ENCODE measurements at places on chromosomes 3 and 15. TPM values are rescaled to one million over a fixed set of nuclear protein-coding genes. Genes with fewer than 3 reads are reported as not detected.

GRCh38 chr3:170038434-170039110 is 777 bp downstream of the GPR160 start:
- DNase-seq = no peak

NANOGP8 gene
- not detected for total RNA-seq

- no peak for DNase-seq
These were observed 64.9 kb downstream of the CMTM8 start for GRCh38 chr3:32303399-32303747.

DNA sequence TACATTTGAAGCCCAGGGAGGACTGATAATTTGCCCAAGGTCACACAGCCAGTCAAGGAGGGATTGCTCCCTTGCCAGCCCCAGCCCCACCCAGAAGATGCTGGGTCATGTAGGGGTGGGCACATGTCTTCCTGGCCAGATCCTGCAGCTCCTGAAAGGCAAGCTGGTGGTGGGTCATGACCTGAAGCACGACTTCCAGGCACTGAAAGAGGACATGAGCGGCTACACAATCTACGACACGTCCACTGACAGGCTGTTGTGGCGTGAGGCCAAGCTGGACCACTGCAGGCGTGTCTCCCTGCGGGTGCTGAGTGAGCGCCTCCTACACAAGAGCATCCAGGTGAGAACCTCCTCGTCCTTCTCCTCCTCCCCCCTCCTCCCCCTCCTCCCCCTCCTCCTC is 13.2 kb downstream of the ISG20 start:
- no peak for DNase-seq

DNA sequence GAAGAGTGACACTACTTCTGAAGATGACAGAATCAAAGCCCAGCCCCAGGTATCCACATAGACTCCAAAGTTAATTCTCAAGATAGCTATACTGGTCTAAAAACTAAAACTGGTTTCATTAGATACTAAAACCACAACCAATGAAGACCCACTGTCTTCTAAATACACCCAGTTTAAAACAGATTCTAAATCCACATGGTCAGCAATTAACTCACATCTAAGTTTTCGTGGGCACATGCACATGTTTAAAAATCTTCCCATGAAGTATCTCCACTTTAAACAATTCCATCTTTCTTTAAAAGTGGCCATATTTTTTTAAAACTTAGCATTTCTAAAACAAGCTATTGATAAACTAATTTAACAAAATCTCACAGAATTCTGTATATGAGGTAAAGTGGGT is 63.1 kb downstream of the GPR160 start:
- no peak for DNase-seq

- peak; percentile 67 for DNase-seq
These were observed 50.9 kb downstream of the PRICKLE2 start for GRCh38 chr3:64174328-64174727.

PTPRG gene
- total RNA-seq = 15.9 TPM

DNA sequence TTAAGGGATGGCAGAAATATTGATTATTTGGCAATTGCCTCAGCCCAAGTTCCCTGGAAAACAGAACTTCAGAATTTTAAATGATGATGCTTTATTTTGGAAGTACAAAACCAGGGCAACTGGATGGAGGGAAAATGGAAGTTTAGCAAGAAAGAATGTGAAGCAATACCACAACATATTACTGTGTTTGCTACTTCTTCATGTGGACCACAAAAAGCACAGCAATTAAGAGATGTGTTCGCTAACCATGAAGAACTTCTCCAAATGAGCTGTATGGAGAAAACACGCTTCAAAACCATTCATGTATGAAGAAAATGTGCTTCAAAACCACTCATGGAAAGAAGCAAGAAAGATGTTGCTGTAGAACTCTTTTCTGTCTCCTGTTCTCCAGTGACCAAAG is 64.7 kb upstream of the ARL6 start:
- no peak for DNase-seq

DNA sequence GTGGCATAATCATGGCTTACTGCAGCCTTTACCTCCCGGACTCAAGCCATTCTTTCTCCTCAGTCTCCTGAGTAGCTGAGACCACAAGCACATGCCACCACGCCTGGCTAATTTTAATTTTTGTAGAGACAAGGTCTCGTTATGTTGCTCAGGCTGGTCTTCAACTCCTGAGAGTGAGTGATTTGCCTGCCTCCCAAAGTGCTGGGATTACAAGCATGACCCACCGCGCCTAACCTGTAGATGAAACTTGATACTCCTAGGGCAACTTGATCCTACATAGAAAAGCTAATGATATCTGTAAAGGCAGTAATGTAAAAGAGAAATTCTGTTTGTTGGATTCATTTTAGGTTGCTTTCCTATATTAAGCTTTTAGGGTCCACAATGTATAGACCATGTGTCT is 391.9 kb upstream of the THRB start:
- DNase-seq = no peak

- DNase-seq = no peak
These were observed 59.2 kb downstream of the SH3BP5 start for GRCh38 chr3:15273227-15273626.

DNA sequence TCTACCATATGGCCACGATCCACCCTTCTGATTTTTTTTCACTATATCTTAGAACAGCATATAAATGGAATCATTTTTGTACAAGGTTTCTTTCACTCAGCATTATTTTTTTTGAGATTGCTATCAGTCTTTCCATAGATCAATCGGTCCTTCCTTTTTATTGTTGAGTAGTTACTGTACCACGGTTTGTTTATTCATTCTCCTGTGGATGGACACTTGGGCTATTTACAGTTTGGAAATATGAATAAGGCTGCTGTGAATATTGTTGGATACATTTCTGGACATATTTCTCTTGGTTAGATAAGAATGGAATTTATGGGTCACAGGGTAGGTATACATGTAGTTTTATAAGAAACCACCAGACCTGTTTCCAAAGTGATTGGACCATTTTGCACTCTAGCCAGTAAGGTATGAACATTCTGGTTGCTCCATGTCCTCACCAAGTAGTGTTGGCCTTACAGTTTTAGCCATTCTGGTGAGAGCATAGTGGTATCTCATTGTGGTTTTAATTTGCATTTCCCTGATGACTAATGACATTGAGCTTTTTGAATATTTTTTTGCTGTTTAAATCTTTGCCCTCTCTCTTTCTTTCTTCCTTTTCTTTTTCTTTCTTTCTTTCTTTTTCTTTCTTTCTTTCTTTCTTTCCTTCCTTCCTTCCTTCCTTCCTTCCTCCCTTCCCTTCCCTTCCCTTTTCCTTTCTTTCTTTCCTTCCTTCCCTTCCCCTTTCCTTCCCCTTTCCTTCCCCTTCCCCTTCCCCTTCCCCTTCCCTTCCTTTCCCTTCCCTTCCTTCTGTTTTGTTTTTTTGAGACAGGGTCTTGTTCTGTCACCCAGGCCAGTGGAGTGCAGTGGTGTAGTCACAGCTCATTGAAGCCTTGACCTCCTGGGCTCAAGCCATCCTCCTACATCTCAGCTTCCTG is 49.2 kb downstream of the LRRK1 start:
- DNase-seq = peak; percentile 84

FXR1 gene
- total RNA-seq = 107 TPM

CCDC39 gene
- not detected for total RNA-seq

OR5K2 gene
- total RNA-seq = not detected

GRCh38 chr3:18680758-18681157 is 255.6 kb upstream of the SATB1 start:
- DNase-seq = no peak

DNA sequence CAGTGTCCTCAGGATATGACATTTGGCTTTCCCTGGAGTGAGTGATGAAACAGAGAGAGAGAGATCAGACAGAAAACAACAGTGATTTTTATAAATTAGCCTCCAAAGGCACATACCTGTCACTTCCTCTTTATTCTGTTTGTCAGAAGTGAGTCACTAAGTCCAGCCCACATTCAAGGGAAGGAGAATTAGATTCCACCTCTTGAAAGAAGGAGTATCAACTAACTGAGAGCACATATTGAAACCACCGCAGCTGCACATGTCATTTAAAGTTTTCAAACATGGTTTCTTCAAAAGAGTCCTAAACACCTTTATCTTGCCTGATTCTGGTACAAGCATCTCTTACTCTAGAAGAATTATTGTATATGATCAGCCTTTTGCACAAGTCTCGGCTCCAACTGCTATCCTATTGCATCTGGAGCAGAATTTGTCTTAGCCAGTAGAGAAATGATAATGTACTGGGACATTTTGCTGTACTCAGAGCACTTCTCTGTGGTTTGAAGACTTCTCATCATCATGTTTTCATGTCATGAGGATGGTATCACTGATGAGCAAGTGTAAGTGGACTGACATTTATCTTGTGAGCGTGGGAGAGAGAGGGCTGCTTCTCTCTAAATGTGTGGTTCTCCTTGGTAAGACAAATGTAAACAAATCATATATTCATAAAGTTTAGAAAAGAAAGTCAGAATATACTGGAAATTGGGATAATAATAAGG is 338.9 kb upstream of the CFAP20DC start:
- DNase-seq = peak; percentile 68

SLCO2A1 gene
- total RNA-seq = 0.47 TPM

- no peak for DNase-seq
These were observed 20.1 kb downstream of the C3orf80 start for GRCh38 chr3:160245261-160245800.

DNA sequence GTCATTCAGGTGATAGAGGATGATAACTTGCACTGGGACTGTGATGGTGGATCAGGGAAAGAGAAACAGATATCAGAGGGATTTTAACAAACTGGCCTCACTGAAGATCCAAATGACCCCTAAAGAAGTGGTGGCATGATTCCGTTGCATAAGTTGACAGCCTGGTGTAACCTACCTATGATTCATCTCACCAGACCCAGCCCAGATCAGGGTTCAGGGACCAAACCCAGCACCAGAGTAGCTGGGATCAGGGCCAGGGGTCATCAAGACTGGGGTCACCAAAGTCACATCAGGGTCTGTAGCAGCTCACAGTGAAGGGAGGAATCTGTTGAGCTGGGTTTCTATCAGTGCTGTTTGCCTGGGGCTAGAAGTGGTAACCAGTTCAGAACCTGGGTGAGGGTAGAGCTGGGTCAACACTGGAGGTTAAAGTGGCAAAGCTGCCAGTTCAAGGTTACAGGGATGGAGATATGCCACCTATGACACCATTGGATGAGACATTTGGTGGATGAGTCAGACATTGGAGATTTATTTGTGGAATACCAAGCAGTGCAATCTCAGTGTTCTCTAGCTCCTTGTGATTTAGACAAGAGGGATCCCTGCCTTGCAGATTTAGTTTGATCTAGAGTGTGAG is 35.9 kb downstream of the CASR start:
- peak; percentile 7 for DNase-seq

DNA sequence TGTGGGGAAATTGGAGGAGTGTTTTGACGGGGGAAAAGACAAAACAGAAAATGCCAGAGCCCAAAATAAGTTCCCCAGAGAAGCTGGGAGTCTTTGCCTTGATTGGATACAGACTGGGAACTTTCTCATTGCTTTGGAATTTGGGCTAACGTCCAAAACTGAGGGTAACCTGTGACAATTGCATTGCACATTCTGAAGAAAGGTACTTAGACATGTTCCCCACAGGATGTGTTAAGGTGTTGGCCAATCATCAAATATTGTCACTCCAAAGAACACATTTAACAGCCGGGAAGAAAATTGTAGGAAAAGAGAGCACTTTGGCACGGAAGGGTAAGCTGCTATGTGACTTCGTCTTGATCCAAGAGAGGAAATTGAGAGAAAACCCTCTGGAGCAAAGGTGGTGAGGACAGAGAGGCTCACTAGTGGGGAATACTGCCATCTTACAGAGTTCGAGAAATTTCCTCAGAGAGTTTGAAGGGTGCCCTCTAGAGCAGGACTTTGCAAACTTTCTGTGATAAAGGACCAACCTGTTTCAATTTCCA is 619.5 kb upstream of the TBL1XR1 start:
- DNase-seq = peak; percentile 99

DNA sequence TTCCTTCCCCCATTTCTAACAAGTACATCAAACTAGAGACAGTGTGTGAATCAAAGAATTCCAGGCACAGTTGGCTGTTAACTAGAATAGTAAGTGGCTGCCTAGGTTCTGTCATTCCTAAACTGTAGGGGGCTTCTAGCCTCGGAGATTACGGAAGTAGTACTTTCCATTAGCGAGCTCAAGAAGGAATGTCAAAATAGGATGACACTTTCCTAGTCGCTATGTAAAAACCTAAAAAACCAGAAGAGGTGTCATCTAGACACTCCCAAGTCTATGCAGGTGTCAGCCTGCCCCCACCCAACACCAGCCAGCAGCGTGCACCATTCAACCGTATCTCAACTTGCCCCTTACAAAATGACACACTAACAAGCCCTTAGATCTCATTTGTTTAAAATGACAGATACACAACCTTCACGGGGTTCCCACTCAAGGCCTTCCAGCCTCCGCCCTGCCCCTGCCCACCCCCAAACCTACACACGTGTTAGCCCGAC is 874 bp downstream of the INO80 start:
- peak; percentile 41 for DNase-seq

DNA sequence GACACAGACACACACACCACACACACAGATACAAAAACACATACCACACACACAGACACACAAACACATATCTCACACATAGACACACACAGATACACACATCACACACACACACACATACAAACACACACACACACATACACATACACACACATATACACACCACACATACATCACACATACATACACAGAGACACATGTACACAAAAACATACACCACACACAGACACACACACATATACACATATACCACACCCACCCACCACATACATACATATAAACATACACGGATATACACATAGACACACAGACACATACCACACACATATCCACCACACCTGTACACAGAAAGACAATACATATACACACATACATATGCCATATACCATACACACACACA is 66.7 kb downstream of the RASGRF1 start:
- DNase-seq = no peak

- DNase-seq = no peak
These were observed 33.7 kb downstream of the ZBTB20 start for GRCh38 chr3:115113367-115113766.

PLA1A gene
- total RNA-seq = not detected

DNA sequence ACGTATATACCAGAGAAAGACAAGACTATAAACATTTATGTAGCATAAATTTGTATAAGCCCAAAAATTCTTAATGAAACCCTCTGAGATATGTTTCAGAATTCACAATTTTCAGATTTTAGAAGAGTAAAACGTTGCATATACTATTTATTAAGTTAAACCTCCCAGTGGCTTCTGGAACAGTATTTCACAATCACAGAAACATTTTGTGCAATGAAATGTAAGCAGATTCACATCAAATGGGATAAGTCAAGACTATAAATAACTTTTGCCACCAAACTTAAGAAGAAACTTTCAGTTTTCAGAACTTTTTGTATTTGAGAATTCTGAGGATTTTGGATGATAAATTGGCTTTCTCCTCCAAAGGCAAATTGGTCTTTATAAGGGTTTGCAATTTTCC is 9.2 kb downstream of the SLTM start:
- no peak for DNase-seq

ARPIN gene
- 5.2 TPM for total RNA-seq

All from M059J (cell line).